ENCODE measurements at places on chromosomes 1 and 21. TPM values are rescaled to one million over a fixed set of nuclear protein-coding genes. Genes with fewer than 3 reads are reported as not detected.

The NSUN4 gene
- total RNA-seq: 30.6 TPM

The LDLRAD2 gene
- not detected for total RNA-seq

The MAP10 gene
- total RNA-seq: 8.9 TPM

The RPE65 gene
- total RNA-seq: under 0.01 TPM

The SFN gene
- total RNA-seq: 1.8 TPM

The TXNIP gene
- 2.6 TPM for total RNA-seq

The ST6GALNAC3 gene
- total RNA-seq: 6.2 TPM

The IRF6 gene
- not detected for total RNA-seq

The HSD11B1 gene
- not detected for total RNA-seq

- DNase-seq: no peak
These were observed 355.2 kb downstream of the VAV3 start for GRCh38 chr1:107609808-107610207.

GRCh38 chr1:230392920-230393521 is 33.1 kb downstream of the PGBD5 start:
- no peak for DNase-seq

DNA sequence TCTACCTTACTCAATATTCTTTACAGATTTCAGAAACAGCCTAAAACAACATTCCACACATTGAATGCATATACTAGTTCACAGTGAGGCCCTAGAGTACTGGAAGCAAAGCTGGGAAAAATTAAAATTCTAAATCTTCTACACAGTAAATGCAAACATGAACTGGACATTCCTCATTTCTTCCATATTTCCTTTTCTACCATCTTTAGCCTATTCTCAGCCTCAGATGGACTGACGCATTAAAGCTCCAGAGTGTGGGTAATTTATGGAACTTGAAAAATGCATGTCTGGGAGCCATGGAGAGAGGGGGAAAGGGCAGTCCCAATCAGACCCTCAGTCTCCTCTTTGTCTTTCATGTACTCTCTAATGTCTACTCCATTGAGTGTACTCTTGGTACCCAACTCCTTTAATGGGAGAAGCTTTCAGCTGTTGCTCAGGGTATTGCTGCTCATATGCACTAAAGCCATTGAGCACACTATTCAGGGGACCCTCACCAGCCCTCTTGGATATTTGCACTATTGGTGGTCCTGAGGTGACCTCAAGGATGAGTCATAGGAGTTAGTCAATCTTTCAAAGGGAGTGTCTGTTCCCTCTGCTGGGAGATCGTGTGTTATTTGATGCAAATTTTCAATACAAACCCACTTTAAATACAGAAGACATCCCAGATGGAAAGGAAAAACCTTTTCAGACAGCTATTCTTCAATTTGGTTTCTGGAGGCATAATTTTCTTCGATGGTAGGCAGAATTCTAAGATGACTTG is 83.3 kb upstream of the KCNJ15 start:
- no peak for DNase-seq

GRCh38 chr1:53090227-53091147 is 28.5 kb downstream of the PODN start:
- DNase-seq: peak; percentile 27

GRCh38 chr1:245748240-245748639 is 593.5 kb downstream of the KIF26B start:
- no peak for DNase-seq

GRCh38 chr1:42873670-42874069 is 27.3 kb downstream of the ZNF691 start:
- no peak for DNase-seq

DNA sequence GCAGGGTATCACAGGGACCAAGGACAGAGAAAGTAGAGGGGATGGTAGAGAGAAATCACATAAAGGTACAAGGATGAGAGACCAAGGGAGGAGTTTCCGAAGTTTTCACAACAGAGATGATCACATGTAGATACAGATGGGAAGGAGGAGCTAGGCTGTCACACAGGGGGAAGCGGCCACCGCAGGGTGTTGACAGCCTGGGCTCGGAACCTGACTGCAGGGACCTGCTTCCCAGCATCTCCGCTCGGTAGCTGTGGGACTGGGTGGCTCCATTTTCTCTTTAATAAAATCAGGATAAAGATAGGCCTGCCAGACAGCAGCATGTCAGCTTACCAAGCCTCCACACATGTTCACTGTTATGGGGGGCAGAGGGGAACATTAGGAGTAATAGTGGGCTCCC is 32.3 kb downstream of the CDCA8 start:
- no peak for DNase-seq

DNA sequence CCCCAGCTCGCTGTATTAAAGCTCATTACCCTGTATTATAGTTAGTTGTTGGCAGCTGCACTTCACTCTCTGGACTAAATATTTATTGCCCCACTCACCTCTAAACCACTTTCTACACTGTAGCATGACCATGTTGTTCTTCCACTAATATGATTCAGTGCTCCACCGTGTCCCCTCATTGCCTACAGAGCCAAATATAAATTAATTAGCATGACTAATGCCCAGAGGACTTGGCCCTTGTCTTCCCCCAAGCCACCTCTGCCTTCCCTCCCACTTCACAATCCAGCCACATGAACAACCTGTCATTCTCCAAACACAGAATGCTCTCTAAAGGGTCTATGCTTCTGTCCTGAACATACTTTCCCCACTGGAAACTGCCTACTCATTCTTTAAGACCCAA is 276.5 kb downstream of the PLPP3 start:
- peak; percentile 71 for DNase-seq

DNA sequence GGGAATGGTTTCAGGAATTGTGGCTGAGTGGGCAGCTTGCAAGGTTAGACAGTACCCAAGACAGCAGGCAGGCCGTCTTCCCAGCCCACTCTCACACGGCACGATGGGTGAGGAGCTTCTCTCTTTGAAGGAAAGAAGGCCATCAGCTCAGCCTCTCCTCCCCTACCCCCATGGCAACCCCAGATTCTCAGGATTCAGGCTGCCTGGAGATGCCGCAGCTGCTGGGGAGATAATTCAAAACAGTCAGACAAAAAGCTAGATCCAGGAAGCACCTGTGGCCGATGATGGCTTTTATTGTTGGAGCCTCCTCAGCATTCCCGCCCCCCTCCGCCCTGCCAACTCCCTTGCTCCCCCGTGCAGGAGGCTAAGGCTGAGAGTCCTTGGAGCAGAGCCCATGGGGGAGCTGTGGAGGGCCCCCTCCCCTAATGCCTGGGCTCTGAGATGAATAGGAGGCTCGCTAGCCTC is 220.5 kb downstream of the TRABD2B start:
- no peak for DNase-seq

- DNase-seq: no peak
These were observed 29.8 kb downstream of the ZNF281 start for GRCh38 chr1:200379940-200380588.

- no peak for DNase-seq
These were observed 19.3 kb downstream of the HS2ST1 start for GRCh38 chr1:86933562-86934377.

DNA sequence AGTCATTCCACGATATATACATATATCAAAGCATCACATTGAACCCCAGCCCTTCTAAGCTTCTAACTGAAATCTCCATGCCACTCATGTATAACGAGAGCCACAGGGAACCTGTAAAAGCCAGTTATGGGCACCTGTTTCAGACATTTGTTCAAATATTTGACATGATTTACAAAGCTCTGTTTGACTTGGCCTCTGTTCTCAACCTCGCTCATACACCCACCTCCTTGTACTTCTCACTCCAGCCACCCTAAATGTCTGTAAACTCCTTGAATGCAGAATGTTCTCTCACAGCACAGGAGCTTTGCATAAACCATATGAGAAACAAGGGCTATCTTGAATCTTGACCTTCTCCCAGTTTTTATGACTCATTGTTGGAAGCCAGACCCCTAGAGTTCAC is 36.9 kb upstream of the CD2 start:
- no peak for DNase-seq

DNA sequence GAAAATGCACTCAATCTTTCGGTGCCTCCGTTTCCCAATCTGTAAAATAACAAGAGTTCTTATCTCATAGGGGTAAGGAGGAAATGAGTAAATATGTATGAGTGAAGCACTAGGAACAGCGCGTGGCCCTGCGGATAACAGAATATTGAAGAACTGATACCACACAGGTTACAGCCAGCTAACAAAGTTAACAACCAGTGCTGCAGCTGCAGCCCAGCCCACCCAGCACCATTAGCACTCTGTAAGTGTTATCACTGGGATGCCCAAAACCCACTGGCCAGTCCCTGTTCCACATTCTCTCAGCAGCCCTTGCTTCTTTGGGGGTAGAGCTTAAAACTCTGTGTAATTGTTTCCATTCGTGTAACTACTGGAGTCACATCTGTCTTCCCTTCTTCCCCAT is 89.5 kb downstream of the VWA5B1 start:
- no peak for DNase-seq

DNA sequence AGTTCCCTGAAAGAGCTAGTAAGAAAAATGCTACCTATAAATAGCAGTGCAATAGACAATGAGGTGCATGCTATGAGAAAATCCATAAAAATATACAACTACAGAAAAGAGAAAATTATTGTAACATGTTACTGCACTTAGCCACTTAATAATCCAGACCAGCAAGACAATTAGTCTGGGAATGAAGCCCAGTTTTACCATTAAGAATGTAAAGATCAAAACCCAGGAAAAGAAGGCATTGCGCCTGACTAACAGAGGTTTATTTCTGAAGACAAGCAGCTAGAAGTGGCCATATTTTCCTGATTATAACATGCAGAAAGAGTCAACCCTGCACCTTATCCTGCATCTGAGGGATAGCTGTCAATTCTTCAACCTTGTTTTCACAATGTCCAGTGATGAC is 276.4 kb upstream of the PRMT6 start:
- DNase-seq: no peak
